ENCODE measurements at places on chromosomes 5 and 9.

DNA sequence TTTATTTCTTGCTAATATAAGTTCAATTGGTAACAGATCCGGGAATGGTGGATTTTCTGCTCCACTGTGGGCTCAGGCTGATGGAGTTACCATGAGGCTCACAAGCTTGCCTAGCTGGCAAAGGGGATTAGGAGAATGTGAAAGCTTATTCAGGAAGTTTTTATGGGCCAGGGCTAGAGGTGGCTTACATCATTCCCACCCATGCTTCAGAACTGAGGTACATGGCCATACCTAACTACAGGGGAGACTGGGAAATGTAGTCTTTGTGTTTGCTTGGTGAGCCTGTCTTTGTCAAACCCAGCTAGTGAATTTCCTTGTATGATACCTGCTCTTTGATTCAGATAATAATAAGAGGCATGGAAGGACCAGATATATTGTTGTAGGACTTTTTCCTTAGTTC is 105.9 kb upstream of the DHFR start:
- DNase-seq = no peak

DNA sequence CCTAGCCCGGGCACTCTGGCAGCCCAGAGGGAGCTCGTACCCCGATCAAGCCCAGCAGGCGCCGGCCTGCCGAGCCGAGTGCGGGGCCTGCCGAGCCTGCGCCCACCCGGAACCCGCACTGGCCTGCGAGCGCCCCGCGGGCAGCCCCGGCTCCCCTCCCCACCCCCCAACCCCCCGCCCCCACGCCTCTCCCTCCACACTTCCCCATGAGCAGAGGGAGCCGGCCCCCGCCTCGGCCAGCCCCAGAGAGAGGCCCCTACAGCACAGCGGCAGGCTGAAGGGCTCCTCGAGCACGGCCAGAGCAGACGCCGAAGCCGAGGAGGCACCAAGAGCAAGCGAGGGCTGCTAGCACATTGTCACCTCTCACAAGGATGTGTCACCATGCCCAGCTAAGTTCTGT is 36.2 kb upstream of the CCDC180 start:
- no peak for DNase-seq

DNA sequence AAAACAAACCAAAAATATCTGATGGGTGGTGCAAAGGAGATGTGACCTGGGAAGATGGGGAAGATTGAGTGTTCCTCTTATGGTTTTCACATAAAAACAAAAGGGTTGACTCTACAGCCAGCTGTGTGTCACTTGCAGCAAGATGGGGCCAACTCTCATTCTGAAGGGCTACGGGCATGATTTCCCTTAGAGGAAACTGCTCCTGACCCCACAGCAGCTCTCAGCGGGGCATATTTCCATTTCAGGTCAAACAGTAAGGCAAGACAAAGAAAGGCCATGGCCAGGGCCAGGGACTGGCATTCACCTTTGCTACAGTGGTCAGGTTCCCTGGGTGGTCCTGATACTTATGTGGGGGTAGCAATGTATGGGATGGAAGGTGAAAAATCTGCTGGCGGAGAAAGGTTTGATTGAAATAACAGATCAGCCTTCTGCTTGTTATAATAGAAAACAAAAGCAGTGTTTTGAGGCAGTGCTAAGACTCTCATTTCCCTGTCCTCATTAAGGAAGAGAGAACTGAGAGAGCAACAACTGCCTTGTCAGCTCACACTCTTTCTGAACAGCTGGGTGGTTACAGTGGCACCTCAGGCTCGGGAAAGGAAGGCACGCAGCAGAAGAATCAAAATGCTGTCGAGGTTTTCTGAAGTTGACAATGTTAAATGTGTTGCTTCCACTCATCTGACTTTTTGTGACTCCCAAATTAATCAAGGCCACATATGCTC is 120.7 kb upstream of the PCA3 start:
- no peak for DNase-seq

DNA sequence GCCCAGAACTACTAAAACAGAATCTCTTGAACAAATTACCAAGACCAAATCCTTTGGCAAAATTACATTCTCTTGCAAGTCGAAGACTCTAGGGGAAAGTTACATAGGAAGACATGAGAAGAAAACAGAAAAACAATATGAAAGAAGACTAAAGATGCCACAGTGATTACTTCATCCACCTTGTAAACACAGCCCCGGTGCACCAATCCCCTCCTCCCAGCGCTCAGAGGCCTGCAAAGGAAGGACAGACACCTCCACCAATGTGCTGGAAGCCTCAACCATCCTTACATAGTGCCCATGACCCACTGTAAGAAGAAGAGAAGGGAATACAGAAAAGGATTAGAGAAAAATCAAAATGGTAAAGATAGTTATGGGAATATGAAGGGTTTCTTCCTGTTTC is 218.5 kb downstream of the SPOCK1 start:
- no peak for DNase-seq

GRCh38 chr5:171629628-171630349 is 155.8 kb upstream of the SMIM23 start:
- peak; percentile 85 for DNase-seq

DNA sequence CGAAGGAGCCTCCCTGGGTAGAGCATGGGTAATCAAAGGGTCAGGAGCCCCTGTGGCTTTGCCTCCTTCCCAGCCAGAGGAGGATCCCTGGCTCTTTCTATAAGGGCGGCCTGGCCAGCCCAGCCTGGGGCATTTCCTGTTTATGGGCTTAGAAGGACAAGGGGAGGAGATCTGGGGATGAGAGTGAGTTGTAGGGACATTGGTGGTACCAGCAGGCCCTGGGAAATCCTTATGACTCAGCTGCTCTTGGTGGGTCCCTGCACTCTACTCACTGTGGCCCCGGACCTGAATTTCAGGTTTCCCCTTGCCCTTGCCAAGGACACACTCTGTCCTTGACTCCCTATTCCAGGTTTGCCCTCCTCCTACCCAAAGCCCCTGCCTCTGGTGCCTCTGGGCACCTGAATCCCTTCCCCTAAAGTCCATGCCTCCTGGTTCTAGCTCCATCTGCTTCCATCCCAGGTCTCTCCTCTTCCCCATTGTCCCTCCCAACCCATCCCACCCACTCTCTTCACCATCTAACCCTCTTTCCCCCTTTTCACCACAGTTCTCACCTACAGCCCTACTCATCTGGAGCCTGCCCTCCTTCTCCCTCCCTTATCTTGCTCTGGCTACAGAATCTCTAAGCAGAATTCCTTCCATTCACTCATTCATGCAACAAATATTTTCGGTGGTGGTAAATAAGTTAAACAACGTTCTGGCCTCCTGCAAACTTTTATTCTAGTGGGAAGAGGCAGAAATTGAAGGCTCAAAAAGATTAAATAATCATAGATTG is 34.9 kb downstream of the PCDH1 start:
- no peak for DNase-seq

DNA sequence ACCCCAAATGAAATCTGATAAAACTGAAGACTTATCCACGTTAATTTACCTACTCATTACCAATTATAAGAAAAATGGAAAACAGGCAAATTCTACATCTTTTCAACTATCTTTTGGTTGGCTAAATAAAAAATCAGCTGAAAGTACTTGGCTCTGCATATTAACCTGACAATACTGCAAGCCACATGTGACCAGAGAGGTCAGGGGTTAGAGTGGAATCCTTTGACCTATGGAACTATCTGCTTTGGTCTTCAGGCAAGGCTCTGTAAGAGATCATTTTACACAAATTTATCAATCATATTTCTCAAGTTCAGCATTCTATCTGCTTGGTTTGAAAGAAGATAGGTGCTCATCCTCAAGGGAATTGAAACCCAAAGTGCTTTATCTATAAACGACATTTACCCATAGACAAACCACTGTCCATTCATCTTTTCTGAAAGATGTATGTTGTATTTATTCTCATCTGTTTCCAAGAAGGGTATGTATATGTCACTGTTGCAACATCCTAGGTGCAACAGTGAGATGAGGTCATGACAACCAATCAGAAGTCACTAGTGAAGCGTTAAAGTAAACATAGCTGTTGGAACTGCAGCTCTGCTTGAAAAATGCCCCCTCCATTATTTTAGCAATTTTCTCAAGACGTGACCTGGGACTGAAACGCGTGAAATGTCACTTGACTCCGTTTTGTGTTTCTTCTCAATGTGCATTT is 144.9 kb upstream of the POU5F2 start:
- no peak for DNase-seq

- DNase-seq = no peak
Measured at GRCh38 chr9:106953174-106953573, 90.2 kb downstream of the ZNF462 start.

DNA sequence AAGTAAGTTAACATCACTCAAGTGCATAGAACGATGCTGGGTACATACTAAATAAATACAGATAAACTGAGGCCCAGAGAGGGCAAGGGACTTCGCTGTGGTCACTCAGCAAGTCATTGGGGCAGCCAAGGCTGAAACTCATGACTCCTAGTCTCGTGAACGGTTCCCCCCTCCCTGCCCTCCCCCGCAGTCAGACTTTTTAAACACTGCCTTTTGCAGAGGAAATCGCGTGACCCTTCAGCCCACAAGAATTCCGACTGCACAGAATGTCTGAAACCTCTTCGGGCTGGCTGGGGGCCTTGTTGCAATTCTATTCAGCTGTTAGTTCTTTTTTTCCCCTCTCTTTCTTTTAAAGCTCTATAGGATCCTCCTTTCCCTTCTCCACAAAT is 28.1 kb downstream of the NEK6 start:
- DNase-seq = no peak

DNA sequence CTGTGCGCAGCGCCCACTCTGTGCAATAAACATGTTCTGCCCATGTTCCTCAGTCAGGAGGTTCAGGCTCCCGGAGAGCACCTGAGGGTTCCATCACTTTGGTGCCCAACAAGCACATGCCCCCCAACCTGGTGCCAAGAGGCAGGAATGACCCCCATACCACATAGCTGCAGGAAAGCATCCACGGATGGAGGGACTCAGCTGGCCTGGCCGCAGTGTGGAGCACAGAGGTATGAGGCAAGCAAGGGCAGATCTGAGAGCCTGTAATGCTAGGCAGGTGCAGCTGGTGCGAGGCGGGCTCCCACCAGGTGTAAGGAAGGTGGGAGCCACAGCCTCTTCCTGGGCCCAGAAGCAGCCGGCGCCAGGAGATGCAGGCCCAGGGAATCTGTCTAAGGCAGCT is 4.3 kb upstream of the MRNIP start:
- no peak for DNase-seq

GRCh38 chr5:80503641-80504040 is 15.7 kb downstream of the FAM151B start:
- no peak for DNase-seq

DNA sequence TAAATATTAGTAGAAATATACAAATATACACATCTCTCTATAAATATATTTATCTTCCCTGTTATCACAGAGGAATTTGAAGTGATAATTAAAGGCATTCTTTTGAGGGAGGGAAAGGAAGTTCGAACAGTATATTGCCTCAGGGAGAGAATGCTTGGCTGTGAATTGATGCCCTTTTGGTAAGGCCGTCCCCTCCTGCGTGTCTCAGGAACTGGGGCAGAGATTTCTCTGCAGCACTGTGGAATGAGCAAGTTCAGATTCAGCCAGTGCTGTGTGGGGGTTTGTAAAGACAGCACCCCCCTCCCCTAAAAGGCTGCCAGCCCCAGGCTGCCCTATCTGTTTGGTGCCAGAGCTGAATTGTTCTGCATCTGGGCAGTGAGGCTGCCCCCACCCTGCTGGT is 42.0 kb downstream of the UBE2QL1 start:
- no peak for DNase-seq

DNA sequence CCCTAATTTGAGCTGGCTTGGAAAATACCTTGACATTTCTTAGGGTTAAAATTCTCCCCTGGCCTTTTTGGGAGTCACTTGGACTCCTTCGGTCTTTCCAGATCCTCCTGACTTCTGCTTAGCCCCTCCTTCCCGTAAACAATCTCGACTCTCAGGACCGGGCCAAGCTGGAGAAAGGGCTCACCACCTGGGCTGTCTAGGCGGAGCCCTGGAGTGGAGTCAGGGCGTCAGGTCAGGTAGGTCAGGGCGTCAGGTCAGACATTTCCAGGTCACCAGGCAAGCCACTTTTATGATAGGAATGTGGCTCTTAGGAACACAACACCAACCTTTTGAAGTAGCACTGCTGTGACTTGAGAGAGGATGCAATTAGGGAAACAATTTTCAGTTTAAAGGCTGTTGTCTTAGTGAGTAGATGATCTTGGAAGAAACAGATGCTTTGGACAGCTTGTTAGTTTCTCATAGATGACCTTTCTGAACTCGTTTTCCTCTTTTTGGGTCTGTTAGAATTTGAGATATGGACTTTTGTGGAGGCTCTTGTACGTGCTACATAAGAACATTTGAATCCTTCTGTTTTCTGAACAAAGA is 12.8 kb downstream of the OSTF1 start:
- DNase-seq = no peak

DNA sequence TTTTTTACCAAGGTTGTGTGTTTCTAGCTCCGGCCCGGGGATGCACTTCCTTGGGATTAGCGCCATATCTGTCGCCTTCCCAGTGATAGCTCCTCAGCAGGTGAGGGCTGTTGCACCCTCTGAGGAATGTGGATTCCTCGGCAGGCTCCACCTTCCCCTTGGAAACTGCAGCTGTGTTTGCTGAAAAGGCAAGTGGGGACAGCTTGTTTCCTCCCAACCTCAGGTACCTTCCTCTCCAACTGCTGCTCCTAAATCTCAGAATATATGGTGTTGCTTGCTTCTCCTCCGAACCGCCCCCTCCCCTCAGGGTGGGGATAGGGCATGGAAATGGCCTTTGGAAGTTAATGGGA is 1.3 kb downstream of the SLC1A1 start:
- no peak for DNase-seq

GRCh38 chr5:173944511-173944910 is 44.5 kb upstream of the C5orf47 start:
- no peak for DNase-seq

DNA sequence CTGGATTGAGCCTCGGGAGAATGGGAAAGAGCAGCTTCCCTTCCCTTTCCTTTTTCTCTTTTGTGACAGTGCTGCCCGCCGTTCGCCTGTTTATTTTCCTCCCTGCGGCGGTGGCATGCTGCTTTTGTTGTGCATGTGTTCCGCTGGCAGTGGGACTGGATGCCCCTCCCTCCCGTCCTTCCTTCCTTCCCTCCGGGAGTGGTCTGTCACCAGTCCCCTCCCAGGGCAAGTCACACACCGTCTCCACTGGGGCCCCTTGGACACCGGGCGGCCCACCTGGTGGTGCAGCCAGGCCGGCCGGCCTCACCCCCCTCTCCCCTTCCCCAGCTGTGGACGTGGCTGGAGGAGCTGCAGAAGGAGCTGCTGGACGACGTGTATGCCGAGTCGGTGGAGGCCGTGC is 214.7 kb downstream of the TRIO start:
- no peak for DNase-seq

- DNase-seq = no peak
Measured at GRCh38 chr9:3441197-3441816, 84.5 kb downstream of the RFX3 start.

- no peak for DNase-seq
Measured at GRCh38 chr9:25556540-25556939, 121.7 kb downstream of the TUSC1 start.

- no peak for DNase-seq
Measured at GRCh38 chr5:112579599-112580170, 158.0 kb upstream of the APC start.

DNA sequence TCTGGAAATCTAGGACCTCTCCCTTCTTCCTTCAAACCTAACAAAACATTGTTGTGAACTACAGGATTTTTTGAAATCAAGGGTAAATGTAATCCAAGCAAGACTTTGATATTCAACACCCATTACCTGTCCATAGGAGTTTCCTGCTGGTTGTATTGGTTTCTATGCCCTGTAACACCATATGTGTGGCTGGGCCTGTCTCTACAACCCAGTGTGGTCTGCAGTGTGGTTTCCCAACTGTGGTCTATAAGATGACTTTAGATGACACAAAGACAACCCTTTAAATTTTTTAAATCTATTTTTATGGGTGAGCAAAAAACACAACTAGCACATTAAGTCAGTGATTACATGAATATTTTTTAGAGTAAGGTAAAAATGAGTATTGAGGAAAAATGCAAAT is 93.1 kb downstream of the SMIM15 start:
- DNase-seq = no peak

All from cardiac septum (tissue), 1 donor.